ENCODE measurements at places on chromosomes 7 and 10. TPM values are rescaled to one million over a fixed set of nuclear protein-coding genes. Genes with fewer than 3 reads are reported as not detected.

The IFIT1 gene
- total RNA-seq: 6.5 TPM

The CADPS2 gene
- not detected for total RNA-seq

The PRSS2 gene
- not detected for total RNA-seq

The RPEL1 gene
- total RNA-seq: not detected

The ODAD2 gene
- not detected for total RNA-seq

The HHEX gene
- total RNA-seq: not detected
